Activated T-helper 9 cell treated with anti-CD3 and anti-CD28 coated beads, Interleukin-2, amount 50 U/mL, for 16 hours (primary cell): ENCODE measurements at places on chromosomes 3 and 15.

DNA sequence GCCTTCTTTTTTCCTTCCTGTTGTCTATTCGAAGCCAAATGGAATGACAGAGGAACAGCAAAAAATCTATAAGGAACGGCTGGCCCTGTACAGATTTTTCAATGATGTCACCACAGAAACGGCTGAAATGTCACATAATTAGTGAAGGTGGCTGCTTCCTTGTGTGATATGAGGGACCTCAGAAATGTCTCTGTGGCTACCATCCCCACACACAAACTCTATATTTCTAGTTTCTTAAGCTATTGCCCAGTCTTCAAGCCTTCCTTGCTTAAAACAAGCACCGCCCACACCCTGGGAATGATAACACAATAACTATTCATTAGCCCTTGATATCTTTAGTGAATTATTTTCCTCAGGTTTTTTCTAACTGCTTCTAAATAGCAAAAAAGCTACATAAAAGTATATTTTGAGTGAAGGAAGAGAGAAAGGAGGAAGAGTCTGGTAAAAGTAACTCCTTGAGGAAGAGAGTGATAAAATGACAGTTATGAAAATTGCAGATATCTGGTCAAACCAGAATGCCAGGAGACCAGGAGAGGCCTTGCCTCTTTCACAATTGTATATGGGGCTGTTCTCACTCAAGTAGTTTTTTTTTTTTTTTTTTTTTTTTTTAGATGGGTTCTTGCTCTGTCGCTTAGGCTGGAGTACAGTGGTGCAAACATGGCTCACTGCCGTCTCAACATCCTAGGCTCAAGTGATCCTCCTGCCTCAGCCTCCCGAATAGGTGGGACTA, 38.7 kb downstream of the FMN1 start:
- no peak for DNase-seq

- DNase-seq: no peak
Measured at GRCh38 chr3:52385157-52385556, 59.7 kb downstream of the SEMA3G start.

DNA sequence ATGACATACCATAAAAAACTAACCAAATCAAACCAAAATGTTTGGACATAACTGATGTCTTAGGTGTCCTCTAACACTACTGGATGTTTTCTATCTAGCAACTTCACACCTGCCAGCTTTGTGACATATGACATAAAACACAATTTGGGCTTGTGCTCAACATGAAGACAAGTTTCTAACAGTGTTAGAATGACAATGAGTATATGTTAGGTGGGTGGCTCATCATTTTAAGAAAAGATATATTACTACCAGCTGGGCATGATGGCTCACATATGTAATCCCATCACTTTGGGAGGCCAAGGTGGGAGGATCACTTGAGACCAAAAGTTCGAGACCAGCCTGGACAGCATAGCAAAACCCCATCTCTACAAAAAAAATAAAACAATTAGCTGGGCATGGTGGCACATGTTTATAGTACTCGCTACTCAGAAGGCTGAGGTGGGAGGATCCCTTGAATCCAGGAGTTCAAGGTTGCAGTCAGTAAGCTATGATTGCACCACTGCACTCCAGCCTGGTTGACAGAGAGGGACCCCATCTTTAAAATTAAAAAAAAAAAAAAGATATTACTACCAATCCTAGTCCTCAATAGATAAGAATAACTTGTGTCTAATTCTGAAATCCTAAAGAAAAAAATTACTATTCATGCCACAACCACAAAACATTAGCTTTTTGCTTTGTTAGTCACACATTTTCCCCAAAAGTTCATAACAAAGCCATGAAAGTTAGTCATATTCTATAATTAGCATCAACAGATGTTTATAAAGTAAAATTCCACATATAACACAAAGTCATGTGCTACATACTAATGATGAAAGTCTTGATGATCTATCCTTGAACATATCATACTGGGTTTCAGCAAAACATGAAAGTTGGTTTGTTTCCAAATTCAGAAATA, 59.9 kb downstream of the LRRFIP2 start:
- no peak for DNase-seq

DNA sequence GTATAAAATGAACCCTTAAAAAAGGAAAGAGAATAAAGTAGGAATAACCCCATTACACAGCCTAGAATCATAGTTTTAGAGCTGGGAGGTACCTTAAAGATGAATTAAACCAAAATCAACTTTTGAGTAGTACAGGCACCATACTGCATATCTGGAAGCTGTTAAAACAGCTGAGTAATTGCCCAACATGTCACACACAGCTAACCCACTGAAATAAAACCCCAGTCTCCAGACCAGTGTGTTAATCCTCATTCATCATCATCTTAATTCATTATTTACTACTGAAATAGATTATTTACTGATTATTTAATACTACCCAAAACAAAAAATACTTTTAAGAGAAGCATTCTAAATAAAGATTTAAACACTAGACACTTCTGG, 52.8 kb downstream of the GPR160 start:
- no peak for DNase-seq

GRCh38 chr15:42203891-42204290, 4.2 kb downstream of the VPS39 start:
- no peak for DNase-seq

GRCh38 chr15:76636059-76636458, 269.1 kb downstream of the SCAPER start:
- no peak for DNase-seq

DNA sequence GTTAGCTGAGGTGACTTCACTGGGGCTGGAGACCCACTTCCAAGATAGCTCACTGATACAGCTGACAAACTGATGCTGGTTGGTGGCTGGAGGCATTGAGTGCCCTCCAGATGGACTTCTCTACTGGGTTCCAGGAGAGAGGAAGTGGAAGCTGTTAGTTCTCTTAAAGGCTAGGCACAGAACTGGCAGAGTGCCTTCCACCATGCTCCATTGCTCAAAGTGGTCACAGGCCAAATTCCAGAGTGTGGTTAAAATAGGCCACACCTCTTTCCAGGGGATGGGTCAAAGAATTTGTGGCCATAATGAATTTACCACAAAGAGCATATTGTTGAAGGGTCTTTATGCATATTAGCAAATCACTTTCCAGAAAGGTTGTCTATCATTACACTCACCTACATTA, 74.2 kb downstream of the NMD3 start:
- DNase-seq: no peak

DNA sequence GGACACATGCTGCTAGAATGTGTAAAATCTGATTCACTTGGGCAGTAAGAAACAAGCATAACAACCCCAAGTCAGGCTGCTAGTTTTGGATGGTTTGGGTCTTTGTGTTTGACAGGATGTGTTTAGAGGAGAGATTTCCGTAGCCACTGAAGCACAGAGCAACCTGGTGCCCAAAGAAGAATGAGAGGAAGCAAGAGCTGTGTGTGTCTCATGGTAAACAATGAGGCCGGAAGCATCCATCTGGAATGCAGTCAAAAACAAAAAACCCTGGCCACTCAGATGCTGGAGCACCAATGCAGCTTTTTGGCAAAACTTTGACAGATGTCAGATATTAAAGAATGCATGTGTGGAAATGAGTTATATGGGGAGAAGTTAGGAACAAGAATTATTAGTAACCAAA, 39.4 kb upstream of the SNRK start:
- no peak for DNase-seq

GRCh38 chr3:65978116-65978515, 60.6 kb downstream of the MAGI1 start:
- no peak for DNase-seq

- DNase-seq: no peak
Measured at GRCh38 chr15:71501344-71502076, 308.8 kb upstream of the NR2E3 start.

- DNase-seq: no peak
Measured at GRCh38 chr3:22982981-22983587, 220.0 kb upstream of the UBE2E2 start.
